ENCODE measurements at places on chromosomes 7 and 10.

DNA sequence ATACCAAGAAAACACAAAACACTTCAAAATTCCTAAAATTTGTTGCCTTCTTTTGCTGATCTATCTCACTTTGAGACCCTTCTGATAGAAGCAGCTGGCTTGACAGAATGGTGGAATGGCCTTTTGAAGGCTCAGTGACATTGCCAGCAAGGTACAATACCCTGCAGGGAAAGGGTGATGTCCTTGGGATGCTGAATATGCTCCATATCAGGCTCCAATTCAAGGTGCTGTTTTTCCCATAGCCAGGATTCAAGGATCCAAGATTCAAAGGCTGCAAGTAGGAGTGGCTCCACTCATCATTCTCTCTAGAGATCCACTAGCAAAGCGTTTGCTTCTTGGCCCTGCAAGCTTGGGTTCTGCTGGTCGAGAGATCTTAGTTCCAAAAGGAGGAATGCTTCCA is 120.4 kb downstream of the USP6NL start:
- DNase-seq, result no peak

GRCh38 chr7:18890885-18891621 is 226.4 kb downstream of the TWIST1 start:
- DNase-seq, result no peak

DNA sequence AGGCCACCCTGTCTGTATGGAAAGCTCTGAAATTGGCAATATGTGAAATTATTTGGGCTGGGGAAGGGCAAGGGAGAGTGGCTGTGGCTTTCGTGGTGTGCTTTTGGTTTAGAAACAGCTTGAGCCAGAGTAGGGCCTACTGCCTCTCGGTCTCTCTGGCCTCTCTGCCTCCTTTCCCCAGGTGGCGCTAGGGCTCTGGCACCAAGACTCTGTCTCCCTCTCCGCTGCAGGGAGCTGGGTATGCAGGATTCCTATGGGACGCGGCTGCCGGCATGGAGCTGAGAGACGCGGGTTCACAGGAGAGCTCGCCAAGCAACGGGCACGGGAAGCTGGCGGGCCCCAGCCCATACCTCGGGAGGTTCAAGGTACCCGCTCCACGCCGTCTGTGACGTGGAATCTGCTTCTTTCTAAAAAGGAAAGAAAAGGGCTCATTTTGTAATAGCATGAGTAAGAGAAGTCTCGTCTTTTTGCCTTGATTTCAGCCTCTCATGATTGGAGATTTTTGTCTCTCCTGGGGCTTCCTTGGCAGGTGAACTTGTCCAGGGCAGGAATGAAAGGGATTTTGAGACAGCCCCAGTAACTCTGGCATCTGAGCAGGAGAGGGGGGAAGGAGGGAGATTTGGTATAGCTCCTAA is 105.1 kb upstream of the ANLN start:
- no peak for DNase-seq

GRCh38 chr10:11869219-11869618 is 46.1 kb downstream of the PROSER2 start:
- no peak for DNase-seq

GRCh38 chr10:103493916-103494877 is 692 bp downstream of the NEURL1 start:
- no peak for DNase-seq

DNA sequence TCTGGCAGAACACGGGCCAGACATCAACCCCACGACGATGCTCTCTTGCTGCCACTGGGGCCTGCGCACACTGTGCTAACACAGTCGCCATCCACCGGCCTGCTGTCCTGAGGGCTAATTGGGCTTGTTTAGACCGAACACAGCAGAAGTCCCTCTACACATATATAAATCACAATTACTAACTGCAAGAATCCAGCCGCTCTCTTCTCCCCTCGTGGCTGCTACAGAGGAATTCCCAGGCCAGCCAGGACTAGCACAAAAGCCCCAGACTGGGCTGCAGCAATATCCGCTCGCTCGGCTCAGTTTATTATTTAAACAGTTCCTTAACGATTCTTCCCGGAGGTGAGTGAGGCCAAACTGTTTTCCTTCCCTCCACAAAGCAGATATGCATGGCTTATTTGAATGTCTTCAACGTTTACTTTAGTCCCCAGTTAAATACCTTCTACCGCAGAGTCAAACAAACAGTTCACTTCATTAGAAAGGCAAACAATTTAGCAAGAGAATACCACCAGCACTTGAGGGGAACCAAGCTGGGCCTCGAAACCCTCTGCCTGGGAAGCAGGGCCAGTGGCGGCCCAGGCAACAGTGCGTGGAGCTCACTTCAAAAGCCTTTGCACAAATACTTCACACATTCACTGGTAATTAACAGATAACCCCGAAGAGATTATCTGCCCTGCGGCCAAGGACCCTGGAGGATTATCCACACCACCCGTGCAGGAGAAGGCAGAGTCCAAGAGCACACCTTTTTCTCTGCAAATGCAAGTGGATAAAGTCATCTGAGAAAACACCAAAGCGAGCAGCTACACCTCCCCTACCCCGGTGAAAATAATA is 145.3 kb downstream of the GLI3 start:
- DNase-seq, result no peak

DNA sequence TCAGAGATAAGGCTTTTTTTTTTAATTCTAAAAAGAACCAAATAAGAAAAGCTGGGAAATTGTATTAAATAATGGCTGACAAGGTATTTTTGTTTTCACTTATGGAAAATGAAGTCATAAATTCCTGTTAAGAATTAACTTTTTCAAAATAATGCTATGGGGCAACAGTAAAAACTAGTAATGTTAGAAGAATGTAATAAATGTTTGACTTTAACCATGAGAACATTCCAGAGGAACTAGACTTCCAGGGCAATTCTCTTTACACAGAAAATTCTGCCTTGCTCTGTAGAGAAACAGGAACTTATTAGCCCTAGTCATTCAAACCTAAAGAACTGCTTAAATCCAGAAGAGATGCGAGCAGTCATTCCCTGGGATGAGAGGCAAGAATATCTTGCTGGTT is 571.1 kb downstream of the IPMK start:
- peak; percentile 75 for DNase-seq

- DNase-seq, result no peak
These were observed 376.0 kb downstream of the TFEC start for GRCh38 chr7:115654384-115655214.

DNA sequence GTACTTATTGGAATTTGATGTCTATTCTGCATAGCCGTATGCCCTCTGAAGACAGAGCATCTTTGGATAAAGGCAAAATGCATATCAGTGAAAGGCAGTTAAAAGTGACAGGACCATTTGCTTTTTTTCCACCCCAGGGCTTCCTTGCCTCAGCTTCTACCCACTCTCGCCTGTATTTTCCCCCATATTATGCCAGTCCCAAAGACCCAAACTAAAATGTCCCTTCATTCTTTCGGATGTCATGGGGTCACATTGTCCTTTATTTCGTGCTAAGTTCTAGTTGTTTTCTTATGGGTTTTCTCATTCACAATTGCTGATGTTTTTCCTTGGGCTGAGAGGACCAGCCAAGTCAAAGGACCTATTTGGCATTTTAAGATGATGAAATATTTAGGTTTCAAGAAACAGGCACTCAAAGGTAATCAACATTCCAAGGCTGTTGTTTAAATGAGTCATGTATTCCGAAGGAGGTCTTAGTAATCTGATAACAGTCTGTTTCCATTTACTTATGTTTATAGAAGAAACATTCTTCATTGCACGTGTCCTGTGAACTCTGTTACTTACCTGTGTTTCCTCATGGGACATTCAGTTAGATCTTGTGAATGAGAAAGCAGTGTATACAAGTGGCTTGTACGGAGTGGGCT is 74.1 kb downstream of the DNAH11 start:
- no peak for DNase-seq

DNA sequence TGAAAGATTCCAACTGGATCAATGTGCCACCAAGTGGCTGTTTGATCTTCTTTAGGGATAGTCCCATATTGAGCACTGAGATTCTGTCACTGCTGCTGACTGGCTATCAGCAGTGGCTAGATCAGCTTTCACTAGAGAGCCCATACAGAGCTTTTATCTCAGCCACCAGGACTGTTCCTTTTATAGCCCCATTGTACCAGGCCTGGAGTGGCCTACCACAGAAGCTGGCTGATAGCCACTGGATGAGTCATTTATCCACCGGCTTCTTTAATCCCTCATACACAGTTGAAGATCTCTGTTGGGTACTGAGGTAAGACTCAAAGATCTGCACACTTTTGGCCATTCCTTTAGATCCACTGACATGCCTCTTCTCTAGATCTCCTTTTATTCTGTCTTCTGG is 1101.1 kb downstream of the SORCS3 start:
- no peak for DNase-seq

- DNase-seq, result no peak
These were observed 233.8 kb downstream of the PRKG1 start for GRCh38 chr10:51308116-51308515.

- DNase-seq, result no peak
These were observed 37.5 kb upstream of the LRRC4 start for GRCh38 chr7:128068785-128069184.

GRCh38 chr10:90504172-90504571 is 353.7 kb downstream of the HTR7 start:
- DNase-seq, result no peak

- DNase-seq, result no peak
These were observed 61.7 kb downstream of the PTF1A start for GRCh38 chr10:23253780-23254179.

GRCh38 chr10:18713077-18713476 is 53.8 kb downstream of the ARL5B start:
- DNase-seq, result peak; percentile 79

DNA sequence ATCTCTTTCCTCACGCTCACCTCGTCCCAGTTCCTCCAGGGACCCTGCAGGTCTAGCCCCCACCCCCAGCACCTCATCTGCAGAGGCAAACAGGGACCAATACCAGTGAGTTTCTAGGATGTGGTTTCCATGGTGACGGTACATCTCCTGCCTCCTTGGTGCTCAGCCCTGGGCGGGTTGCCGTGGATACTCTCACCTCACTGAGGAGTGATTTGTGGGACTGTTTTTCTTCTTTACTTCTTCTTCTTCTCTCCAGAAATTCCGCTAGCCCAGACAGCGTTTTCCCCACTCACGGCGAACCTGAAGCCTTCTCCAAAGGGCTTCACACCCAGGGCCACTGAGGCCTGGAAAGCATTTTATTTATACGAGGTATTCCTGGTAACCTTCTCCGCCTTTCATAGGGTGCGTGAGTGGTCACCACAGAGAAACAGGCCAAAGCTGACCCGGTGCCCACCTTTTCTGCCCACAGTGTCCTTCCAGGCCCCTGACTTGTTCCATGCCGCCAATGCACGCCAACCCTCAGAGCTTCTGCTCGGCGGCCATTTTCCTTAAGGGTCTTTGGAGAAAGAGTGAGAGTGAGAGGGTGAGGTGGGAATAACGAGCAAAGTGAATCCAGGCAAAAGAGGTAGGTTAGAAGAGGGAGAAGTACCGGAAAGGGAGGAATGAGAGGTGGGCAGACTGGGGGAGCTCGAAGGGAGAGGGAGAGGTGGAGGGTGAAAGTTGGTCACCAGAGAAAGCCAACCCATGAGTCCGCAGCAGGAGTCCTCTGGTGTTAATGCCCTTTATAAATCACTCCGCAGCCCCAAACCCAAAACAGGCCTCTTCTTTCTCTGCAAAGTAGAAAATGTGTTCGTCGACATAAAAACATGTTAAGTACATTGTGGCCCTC is 15.5 kb downstream of the FAM241B start:
- no peak for DNase-seq

- DNase-seq, result no peak
These were observed 697.0 kb downstream of the SORCS1 start for GRCh38 chr10:106467506-106467905.

DNA sequence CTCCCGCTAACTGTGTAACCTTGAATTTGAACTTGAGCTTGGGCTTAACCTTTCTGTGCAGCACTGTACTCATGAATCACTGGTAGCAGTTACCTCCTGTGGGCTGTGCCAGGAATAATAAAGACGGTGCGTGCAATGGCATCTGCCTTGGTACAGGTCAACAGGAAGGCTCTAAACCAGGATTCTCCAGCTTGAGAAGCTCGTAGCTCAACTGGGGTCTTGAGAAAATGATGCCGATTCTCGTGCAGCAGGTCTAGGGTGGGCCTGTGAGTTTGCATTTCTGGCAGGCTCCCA is 112.5 kb upstream of the ANLN start:
- DNase-seq, result no peak

GRCh38 chr10:2978574-2979273 is 88.6 kb upstream of the PFKP start:
- DNase-seq, result no peak

GRCh38 chr7:8283968-8284367 is 22.0 kb upstream of the ICA1 start:
- DNase-seq, result no peak

DNA sequence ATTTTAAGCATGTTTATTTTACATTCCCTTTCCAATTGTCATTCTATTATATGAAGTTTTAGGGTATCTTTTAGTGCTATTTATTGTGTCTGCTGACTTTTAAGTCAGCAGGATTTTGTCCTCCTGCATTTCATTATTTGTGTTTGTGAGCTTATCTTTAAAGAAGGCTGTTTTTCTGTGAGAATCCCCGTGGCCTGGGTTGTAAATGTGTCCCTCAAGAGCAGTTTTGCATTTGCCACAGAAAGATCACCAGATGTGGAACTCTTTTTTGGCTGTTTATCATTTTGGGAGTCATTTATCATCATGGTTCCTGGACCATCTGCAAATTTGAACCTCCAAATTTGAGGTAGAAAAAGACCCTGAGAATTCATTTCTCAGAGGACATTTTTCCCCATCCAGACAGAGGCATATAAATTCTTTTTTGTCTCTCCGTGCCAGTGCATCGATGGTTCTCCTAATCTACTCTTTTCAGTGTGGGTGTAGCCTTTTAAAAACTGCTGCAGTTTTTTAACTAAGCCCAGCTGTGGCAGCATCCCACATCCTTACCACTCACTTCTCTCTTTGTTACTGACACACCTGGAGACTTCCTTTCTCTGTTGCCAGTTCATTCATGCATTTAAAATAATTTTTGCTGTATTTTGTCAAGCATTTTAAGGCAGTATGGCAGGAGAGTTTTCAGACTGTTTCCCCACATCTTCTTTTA is 20.1 kb upstream of the MTURN start:
- no peak for DNase-seq

GRCh38 chr7:67653856-67654454 is 657.3 kb downstream of the TYW1 start:
- no peak for DNase-seq

- no peak for DNase-seq
These were observed 62.0 kb downstream of the PAX2 start for GRCh38 chr10:100807241-100807951.

- no peak for DNase-seq
These were observed 191.8 kb downstream of the PON1 start for GRCh38 chr7:95132500-95132899.

DNA sequence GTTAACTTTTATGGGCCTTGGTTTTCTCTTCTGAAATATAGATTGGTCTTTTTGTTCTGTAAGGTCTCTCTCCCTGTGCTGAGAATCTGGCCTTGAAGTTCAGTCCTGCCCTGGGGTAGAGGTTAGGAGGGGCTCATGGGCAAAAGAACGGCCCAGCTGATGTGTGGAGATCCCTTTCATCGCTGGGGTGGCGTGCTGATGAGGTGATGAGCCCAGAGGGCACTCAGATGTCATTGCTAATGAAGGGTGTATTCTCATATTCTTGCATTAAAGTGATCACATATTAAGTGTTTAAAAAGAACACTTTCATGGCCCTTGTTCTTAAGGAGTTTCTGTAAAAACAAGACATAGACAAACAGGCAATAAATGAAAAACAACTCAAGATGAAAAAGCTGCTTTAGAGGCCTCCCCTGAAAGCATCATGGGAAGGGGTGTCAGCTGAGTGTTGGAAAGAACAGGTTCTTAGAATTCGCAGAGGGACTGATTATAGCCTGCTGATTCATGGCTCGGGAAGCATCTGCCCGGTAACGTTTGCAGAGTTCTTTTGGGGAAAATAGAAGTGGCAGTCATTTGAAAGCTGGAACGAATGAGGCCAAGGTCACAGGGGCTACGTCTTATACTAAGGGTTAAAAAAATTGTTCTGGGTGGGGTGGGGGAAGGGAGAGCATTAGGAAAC is 72.5 kb upstream of the GPR158 start:
- no peak for DNase-seq

Measured in fibroblast of gingiva (primary cell).